ENCODE measurements at places on chromosomes 3 and 15.

GRCh38 chr15:49309889-49310288 lies 113.2 kb upstream of the FGF7 start:
- DNase-seq: no peak

DNA sequence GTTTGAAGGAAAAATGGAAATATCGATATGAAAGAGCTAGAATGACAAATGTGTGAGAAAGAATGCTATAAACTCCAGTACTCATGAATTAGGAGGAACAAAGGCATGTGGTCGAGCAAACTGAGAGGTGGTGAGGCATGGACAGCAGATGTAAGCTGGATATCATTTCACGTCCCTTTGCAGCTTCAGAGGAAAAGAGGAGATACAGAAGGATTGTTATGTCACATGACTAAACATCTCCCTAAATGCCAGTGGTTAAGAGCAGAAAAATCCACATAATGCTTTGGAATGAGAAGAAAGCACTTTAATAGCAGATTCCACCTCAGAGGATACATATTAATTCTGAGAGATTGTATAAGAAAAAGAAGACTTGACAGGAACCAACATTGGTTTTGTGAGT lies 248.7 kb downstream of the ZIC4 start:
- no peak for DNase-seq

DNA sequence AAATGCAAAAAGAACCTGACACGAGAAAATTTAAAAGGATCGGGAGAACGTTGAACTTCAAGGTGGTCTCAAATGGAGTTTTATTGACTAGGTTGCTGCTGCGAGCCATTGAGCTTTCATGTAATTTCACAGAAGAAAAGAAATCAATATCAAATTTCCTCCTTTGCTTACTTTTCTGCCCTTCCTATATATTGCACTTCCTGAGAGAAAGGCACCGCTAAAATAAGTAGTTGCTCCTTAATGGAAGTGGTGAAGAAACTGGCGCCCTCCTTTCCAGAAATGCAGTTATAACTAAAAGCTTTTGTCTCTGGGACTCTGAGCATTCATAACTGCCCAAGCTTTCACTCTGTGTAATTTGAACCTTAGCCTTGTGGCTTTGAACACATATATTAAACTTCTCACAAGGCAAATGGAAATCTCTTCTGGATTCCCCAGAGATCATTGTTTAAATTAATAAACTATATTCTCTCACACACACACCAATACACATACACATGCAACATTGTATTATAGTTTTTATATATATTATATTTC lies 13.4 kb downstream of the EID1 start:
- DNase-seq: no peak

DNA sequence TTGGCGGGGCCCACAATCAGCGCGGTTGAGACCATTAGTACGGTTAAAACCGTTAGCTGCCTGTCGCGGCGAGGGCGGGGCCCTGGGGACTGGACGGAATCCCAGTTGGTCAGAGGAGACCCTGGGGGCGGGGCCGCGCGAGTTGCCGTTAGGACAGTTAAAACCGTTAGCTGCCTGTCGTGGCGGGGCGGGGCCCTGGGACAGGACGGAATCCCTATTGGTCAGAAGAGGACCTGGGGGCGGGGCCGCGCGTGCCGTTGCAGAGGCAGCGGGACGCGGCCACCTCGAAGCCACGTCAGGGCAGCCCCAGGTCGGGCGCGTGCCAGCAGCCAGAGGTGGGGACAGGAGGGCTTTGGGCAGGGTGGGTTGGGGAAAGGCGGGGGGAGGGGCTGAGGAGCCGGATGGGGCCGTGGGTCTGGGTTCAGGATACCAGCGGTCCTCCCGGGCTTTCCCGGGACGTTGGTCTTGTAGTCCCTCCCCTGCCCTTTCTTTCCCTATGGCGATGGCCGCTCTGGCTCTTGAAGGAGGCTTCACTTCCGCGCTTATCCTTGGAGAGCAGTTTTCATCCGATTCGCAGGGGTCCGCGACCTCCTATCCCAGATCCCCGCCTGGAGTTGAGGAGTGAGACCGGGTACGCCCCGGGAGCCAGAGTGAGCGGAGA lies 28.0 kb downstream of the KLHDC8B start:
- DNase-seq: no peak

- DNase-seq: peak; percentile 84
Measured at GRCh38 chr3:71130471-71131374, 452.8 kb downstream of the FOXP1 start.

DNA sequence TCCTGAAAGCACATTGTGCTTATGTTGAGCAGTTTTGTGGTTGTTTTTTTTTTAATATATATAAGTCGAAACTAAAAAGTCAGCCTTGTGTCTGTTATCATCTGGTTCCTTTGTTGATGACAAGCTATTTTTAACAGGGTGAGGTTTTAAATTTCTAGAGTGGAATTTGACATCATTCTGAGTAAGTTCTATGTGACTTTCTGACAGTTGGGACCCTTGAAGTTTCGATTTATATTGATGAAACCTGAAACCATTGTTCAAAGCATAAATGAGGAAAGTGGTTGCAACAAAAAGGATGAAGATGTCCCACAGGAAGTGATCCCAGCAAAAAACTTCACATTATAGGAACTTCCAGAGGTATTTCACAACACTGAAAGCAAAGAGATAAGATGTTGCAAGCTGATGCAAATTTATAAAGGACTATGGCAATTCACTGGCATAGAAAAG lies 94.0 kb downstream of the CYP19A1 start:
- DNase-seq: peak; percentile 41

DNA sequence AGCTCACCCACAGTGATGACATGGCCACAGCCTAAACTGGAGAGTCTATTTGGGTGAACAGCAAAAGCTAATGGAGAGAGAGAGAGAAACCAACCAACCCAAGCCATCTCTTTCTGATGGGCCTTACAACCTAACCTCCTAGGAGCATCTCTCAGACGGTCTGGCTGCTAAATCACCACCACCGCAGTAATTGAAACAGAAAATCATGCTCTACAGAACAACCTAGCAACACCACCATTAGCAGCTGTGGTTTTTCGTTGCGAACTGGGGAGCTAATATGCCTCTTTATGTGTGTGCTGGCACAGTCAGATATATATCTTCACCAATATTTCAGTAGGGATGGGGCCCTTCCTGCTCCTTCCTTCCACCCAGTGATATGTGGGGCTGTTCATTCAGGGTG lies 166.9 kb upstream of the PROK2 start:
- no peak for DNase-seq

GRCh38 chr3:82137861-82138260 lies 376.4 kb upstream of the GBE1 start:
- DNase-seq: no peak

DNA sequence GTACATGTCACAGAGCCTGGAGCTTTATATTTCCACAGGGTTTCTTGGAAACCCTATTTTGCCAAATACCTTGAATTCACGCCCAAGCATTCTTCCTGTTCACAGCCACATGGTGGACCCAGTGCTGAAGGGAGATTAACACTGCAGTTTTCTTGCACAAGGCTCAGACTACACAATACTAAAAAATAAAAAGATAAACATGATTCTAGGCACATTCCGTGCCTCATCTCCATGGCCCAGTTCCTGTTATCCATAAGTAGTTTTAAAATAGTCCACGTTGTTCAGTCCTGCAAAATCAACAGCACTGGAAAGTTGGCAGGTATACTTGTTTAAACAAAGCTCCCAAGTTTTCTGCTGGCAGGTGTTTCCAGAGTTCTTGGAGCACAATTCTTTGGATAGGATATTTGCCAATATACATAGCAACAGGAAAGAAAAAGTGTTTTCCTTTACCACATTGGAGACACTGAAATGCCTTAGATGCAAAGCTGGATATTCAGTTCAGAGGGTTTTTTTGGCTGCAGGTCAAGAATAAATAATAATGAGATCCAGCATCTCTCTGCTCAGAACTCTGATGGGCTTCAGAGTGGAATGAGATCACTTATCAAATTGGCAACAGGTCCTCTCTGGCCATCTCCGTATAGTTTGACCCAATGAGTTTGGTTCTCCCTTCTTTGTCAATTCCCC lies 88.1 kb upstream of the TGFBR2 start:
- DNase-seq: no peak

DNA sequence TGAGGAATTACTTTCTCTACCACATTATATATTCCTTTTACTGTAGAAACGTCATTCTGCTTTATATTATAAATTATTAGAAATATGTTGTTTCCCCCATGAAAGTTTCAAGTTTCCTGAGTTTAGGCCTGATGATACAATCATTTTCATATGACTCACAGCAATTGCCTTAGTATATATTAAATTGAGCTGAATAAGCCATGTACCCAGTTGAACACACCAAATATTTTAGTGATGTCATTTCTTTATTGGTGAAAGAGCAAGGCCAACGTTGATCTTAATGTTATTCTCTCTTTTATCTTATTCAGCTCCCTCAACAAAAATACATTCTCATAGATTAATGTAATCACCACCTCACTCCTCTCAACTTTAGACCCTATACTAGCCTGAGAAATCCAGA lies 30.8 kb downstream of the B3GNT5 start:
- no peak for DNase-seq

DNA sequence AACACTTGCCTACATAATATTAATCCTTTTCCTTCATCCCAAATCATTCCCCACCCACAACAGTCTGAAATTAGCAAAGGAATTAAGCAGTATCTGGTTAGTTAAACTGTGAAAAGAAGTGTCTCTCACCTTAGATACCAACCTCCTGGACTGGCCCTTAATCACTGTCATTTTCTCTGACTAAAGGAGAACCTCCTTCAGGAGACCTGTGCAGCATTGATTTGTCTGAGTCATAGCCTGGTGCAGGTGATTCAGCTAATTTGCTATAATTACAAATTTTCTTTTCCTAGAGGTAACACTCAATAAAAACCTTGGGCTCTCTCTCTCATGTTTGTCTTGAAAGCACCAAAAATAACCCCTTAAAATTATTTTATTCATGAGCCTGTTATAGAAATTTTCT lies 279.8 kb upstream of the SEMA6D start:
- no peak for DNase-seq

- no peak for DNase-seq
Measured at GRCh38 chr3:110773413-110773954, 298.1 kb upstream of the NECTIN3 start.
